ENCODE measurements at places on chromosomes 7 and 10.

DNA sequence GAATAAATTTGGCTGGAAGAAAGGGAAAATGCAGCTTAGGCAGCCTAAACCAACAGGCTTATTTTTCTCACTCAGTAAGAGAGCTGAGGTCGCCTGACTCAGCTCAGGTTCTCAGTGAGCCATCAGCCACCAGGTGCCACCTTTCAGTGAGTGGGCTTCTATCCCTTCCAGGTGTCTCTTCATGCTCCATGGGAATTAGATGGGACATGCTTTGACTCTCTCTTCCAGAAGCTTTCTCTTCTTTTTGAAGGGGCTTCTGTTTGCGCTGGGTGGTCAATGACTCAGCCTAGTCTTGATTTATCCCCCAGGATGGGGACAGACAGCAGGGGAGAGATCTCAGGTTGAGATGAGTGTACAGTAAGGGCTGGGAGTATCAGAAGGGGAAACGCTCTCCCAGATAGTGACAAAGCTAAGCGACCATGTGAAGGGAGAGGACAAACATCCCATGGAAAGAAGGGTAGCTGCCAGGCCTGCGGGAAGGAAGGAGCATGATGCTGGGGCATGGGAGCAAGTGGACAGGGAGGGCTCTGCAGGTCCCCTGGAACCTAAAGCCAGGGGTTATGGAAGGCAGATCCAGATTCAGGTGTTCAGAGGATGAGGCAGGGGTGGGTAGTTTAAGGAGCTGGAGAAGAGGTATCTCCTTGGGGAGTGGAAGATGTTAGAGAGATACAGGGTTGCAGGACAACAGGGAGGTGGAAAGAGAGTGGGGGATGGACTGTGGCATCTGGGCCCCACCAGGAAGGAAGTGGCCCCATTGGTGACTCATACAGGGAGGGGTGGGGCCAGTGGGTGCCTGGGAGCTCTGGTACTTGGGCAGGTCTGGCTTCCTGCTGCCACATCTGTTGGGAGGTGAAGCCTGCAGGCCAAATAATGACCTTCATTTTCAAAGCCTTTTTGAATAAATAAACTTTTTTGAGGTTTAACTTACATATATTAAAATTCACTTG is 32.5 kb downstream of the OGDH start:
- DNase-seq: peak; percentile 94

GRCh38 chr10:96325719-96326373 is 21.6 kb downstream of the DNTT start:
- no peak for DNase-seq

GRCh38 chr7:126727930-126728391 is 524.8 kb downstream of the GRM8 start:
- DNase-seq: peak; percentile 17

GRCh38 chr7:1664711-1665548 is 5.1 kb upstream of the ELFN1 start:
- DNase-seq: peak; percentile 66

DNA sequence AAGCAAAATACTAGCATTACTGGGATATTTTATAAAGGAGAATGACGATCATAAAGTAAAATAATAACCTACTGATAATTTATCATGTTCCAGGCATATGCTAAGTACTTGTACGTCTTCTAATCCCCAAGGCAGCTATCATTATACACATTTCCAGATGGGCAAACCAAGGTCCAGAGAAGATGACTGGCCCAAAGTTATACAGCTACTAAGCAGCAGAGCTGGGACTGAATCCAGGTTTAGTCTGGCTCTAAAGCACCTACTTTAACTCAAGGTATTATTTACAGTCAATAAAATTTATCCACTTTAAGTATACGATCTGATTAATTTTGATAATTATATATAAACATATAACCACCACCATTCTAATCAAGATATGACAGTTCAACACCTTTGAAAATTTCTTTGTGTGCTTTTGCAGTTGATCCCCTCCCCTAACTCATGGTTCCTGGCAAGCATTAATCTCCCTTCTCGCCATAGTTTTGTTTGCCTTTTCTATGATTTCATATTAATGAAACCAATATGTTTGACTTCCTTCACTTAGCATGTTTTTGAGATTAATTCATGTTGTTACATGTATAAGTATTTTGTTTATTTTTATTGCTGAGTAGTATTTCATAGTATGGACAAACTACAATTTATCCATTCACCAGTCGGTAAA is 126.7 kb downstream of the CPEB3 start:
- no peak for DNase-seq

Data from hematopoietic multipotent progenitor cell treated with erythropoietin and hydrocortisone succinate and interleukin-3 and kit ligand, for 4 days (in vitro differentiated cells).